ENCODE measurements at places on chromosomes 2 and 18. TPM values are rescaled to one million over a fixed set of nuclear protein-coding genes. Genes with fewer than 3 reads are reported as not detected.

The THUMPD2 gene
- 5.3 TPM for polyA plus RNA-seq

DNA sequence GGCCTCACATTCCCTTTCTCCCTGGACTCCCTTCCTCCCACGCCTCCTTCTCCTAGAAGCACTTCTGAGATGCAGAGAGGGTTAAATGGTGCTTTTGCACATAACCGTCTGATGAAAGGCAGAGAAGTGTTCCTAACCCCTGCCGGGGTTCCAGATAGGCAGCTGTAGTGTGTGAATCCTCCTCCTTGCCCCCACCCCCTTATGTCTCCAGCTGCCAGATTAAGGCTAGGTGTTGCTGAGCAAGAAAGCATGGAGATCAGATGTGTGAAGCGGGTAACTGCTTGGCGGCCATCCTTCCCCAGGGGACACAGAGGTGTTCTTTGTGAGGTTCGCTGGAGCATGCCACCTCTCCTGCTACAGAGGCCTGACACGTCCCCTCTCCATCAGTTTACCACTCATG lies 88.3 kb downstream of the NRP2 start:
- no peak for DNase-seq
- peaks cover 3% of the 10 kb centered on the region for H3K27me3 ChIP-seq
- no peak overlapping the region for H3K4me3 ChIP-seq
- no peaks in the 10 kb centered on the region for H3K36me3 ChIP-seq
- H3K27ac ChIP-seq: no peak overlapping the region
- no peaks in the 10 kb centered on the region for H3K4me1 ChIP-seq

DNA sequence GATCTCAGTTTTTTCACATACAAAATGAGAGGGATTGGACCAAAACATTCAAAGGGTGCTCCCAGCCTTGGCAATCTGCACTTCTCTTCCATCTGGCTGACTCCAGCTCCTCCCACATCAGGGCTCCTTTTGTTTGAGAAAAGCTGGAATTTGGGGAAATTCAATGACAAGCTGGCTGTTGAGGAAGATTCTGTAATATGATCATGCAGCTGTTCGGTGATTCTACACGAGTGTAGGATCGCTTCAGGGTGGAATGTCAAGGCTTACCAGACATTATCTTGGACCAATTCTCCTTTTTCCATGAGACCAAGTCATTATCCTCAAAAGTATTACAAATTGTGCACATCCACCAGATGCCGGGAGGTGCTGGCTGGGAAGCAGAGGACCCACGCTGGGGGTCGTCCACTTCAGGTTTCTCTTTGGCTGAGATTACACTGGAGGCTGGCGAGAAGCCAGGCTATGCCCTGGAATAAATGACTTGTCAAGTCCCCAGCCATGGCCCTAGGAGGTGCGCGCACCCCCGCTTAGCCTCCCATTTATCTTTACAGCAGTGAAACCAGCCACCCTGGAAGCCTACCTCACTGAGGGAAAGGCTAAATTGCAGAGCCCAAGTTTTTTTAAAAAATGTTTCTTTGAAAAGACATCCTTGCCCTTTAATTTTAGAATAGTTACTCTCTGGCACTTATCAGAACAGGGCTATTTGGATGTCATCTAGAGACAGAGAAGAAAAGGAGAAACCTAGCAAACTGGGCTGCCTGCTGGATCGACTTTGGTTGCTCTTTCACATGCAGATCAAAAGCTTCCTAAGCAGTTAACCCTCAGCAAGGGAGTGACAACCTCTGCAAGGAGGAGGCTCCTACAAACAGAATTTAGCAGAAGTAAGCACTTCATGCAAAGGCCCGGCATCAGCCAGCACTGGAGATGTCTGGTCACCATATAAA lies 42.5 kb upstream of the LCLAT1 start:
- H3K27me3 ChIP-seq: no peaks in the 10 kb centered on the region
- no peak overlapping the region for H3K4me3 ChIP-seq
- no peak overlapping the region for H3K27ac ChIP-seq

DNA sequence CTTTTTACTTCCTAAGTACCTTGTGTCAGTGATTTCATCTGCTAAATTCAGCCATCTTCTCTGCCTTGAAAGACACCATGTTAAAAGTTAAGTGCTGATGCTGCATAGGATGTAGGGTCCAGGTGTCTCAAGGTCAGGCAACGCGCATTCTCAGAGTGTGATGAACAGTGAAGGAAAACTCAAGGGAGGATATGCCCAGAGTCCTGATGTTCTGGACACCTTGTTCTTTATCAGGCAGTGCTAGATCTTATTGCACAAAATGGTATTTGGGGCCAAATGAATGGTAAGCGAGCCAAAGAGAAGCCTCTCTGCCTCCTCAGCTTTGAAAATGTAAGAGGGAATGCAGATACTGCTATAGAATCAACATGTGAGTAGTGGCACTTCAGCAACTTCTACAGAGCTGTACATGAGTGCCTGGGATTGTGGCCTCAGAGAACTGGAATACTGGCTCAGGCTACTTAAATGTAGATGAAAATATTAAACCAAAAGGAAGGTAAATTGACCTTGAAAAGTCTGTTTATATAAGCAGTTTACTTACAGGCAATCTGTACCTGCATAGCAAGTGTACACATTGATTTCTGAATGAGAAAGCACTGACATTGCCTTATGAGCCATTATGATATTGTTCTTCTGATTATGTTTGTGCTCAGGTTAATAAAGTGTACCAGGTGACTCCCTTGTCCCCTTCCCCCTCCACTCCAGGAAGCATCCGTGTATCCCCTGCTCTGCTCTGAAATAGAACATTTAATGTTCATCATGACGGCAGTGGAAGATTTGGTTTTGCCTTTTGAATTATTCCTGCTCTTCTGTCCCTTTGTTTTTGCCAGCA lies 86.7 kb upstream of the RANBP2 start:
- H3K27me3 ChIP-seq: no peaks in the 10 kb centered on the region
- peaks cover 46% of the 10 kb centered on the region for H3K4me1 ChIP-seq
- no peak for DNase-seq
- no peak overlapping the region for H3K4me3 ChIP-seq
- no peak overlapping the region for H3K27ac ChIP-seq
- peaks cover 2% of the 10 kb centered on the region for H3K36me3 ChIP-seq

GRCh38 chr2:200962811-200963123 lies 693 bp downstream of the ORC2 start:
- H3K27me3 ChIP-seq: no peaks in the 10 kb centered on the region
- peaks cover 12% of the 10 kb centered on the region for H3K36me3 ChIP-seq
- peaks cover 49% of the 10 kb centered on the region for H3K4me1 ChIP-seq

The TANC1 gene
- not detected for polyA plus RNA-seq

GRCh38 chr2:127128445-127128904 lies 21.5 kb upstream of the BIN1 start:
- no peak for DNase-seq
- H3K27me3 ChIP-seq: peaks cover 8% of the 10 kb centered on the region
- H3K4me1 ChIP-seq: no peaks in the 10 kb centered on the region
- H3K36me3 ChIP-seq: no peaks in the 10 kb centered on the region
- H3K4me3 ChIP-seq: no peak overlapping the region

- no peaks in the 10 kb centered on the region for H3K4me1 ChIP-seq
- no peaks in the 10 kb centered on the region for H3K36me3 ChIP-seq
- H3K27me3 ChIP-seq: peaks cover 2% of the 10 kb centered on the region
Measured at GRCh38 chr18:57837917-57838548, 34.9 kb upstream of the ATP8B1 start.

The SEPTIN10 gene
- polyA plus RNA-seq: 4.8 TPM

DNA sequence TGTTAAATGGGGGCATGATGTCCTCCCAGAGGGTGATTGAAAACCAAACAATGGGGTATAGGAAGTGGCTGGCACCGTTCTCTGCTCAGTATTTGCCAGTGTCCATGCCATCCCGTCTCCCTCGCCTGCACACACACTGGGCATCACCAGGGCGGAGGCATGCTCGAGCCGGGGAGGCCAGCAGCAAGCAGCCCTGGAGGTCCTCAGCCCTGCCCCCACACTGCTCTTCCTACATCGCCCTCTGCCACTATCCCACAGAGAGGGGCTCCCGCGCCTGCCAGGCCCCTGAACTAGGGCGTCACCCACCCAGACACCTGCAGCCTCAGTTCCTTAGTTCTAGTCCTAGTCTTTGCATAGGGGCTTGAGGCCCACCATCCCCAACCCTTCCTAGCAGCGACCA lies 50.9 kb downstream of the BIN1 start:
- H3K27ac ChIP-seq: no peak overlapping the region
- DNase-seq: no peak
- no peak overlapping the region for H3K4me3 ChIP-seq

DNA sequence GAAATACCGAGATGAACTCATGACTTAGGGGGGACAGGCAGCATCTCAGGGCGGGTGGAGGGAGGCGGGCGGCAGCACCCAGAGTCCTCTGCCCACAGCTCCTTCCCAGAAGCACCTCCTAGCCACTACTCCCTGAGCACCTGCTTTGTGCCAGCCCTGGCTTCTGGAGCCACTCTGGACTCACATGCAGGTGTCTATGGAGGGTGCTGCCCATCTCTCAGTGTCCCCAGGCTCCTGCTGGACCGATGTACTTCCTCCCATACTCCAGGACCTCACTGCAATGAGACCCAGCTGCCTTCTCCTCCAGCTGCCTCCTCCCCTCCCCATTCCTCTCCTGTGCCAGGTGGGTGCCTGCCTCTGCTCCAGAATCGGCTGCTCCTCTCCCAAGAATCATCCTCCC lies 22.1 kb upstream of the OTOS start:
- H3K27me3 ChIP-seq: no peaks in the 10 kb centered on the region
- no peak overlapping the region for H3K4me3 ChIP-seq
- H3K36me3 ChIP-seq: no peaks in the 10 kb centered on the region
- no peaks in the 10 kb centered on the region for H3K4me1 ChIP-seq

GRCh38 chr18:59272891-59273758 lies at the start of gene RAX:
TSS of gene RAX (minus strand) at chr18:59273454. CDS start at chr18:59273206, 248 bp downstream.
- no peak for DNase-seq
- peaks cover 57% of the 10 kb centered on the region for H3K27me3 ChIP-seq
- H3K4me1 ChIP-seq: peaks cover 28% of the 10 kb centered on the region
- H3K27ac ChIP-seq: no peak within 1 kb of the TSS
- H3K36me3 ChIP-seq: no peaks in the 10 kb centered on the region

DNA sequence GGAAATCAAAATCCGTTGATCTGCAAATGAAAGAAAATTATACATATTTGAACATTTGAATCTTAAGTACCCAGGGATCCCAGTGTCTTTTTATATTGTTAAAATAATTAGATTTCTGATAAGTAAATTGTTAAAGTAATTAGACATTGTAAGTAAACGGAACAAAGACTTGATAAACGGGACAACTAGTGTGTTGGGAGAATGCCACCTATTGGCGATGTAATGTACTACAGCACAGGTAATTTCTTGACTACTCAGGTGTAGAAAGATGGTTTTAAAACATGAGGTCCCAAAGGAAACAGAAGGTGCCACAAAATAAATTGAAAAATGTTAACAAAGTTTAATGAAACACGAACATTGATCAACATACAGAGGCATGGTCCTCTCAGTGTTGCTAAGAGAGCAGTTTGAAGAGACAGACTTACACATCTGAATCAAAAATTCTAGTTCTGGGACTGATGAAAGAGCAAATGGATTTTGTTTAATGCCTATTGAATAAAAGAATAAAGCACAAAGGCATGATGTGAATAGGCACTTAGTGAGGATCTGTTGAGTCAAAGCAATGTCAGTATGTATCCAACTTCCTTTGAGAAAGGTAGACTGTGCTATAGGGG lies 103.4 kb upstream of the RASGRP3 start:
- no peak for DNase-seq
- no peaks in the 10 kb centered on the region for H3K27me3 ChIP-seq
- H3K27ac ChIP-seq: no peak overlapping the region

GRCh38 chr2:238263204-238264071 lies 23.6 kb upstream of the HES6 start:
- no peaks in the 10 kb centered on the region for H3K27me3 ChIP-seq
- H3K36me3 ChIP-seq: peaks cover 21% of the 10 kb centered on the region
- H3K4me3 ChIP-seq: no peak overlapping the region
- DNase-seq: peak; percentile 84
- no peak overlapping the region for H3K27ac ChIP-seq

Measured in CD4-positive, CD25-positive, alpha-beta regulatory T cell (primary cell).